ENCODE measurements at places on chromosomes 5 and 9.

DNA sequence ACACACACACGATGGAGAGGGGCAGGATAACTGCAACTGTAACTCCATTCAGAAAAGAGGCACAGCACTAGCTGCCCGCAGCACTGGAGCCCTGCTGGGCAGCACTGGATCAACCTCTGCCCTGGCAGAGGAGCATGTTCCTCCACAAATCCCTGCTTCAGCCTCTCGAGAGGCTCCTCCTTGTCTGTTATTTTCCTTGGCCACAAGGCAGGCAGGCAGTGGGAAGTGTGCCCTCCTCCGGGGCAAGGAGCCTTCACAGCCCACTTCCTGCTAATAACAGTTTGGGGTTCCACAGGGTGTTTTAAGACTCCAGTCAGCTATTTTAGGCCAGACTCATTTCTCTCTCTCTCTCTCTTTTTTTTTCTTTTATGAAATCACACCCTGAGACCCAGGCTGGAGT, 11.8 kb downstream of the FXN start:
- no peak for DNase-seq

GRCh38 chr5:60092671-60093422, 199.3 kb upstream of the PDE4D start:
- no peak for DNase-seq

- DNase-seq, result no peak
Measured at GRCh38 chr5:77662635-77663034, 24.1 kb upstream of the OTP start.

GRCh38 chr5:133952729-133953567, 15.5 kb downstream of the C5orf15 start:
- DNase-seq, result no peak

- no peak for DNase-seq
Measured at GRCh38 chr9:25724424-25724823, 46.2 kb upstream of the TUSC1 start.

DNA sequence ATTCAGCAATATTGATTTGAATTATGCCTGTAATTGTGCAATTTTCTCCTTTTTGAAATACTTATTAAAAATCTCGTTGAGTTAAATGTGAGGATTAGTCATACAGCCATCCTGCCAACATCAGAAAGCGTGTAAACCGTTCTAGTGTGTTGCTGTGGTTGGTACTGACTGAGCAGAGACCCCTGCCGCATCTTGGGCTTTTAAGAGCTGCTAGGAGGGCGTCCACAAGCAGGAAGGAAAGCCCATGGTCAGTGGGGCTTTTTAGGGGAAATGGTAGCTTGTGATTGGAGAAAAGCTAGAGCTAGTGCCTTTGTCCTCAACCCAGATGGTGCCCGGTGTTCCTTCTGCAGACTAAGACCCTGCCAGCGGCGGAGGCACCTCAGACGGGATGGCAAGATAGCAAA, 1.3 kb downstream of the SDHA start:
- DNase-seq, result no peak

GRCh38 chr5:32001284-32001683, 172.8 kb downstream of the GOLPH3 start:
- DNase-seq, result no peak

DNA sequence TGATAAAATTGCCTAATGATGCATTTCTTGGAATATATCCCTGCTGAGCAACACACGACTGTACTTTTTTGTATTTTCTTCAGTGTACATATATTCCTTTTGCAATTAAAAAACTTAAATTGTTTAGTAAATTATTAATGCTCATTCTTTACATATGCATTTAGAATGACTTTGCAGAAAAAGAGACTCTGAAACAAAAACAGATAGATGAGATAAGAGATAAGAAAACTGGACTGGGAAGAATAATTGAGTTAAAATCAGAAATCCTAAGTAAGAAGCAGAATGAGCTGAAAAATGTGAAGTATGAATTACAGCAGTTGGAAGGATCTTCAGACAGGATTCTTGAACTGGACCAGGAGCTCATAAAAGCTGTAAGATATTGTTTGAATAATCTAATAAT, 32.7 kb downstream of the RAD50 start:
- DNase-seq, result no peak

DNA sequence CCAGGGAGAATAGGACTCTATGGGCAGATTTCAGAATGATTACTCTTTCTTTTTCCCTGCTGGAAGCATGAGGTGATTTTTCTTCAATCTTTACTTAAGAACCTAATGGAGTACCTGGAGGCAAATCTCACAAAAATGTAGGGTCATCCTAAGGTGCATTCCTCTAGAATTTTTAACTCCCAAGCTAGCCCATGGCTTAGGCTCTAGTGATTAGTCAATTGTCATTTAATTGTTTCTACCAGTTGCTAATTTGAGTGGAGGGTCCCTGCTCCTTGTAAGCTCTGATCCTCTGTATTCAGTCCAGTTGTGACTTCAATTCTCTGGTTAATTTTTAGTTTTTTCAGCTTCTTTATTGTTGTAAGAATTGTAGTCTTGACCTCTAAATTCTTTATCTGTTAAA, 467.0 kb downstream of the HTR1A start:
- no peak for DNase-seq

GRCh38 chr5:124932791-124933600, 186.6 kb upstream of the ZNF608 start:
- no peak for DNase-seq

- no peak for DNase-seq
Measured at GRCh38 chr9:83965350-83966208, 14.4 kb downstream of the HNRNPK start.

GRCh38 chr5:33091571-33092363, 349.0 kb upstream of the TARS1 start:
- DNase-seq, result no peak

DNA sequence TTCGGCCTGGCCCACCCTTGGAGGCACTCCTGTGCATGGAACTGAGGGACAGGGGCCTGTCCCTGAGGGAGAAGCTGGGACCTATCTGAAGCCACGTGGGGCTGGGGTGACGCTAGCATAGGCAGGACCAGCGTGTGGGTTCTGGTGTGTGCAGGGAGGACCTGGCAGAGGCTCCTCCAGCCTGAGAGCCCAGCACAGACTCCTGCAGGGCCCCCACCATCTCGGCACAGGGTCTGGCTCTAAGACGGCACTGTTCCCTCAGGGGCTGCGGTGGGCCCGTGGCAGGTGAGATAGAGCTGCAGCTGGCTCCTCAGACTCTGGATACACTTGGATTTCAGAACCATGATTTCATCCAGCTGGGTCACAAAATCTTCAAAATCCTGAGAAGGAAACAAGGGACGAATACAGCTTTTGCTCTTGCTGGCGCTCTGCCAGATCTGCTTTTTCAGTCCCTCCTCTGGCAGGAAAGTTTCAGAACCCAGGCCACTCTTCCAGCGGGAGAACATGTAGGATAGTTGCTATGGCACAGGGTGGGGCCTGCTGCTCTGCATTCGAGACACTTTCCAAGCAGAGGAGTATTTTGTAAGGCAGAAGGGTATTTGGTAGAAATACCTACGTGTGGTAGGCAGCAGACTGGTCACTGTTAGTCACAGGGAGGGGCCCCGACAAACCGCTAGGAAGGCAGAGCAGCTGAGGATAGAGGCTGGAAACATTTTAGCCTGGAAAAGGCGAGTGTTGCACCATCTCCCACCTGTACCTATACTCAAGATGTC, 74.7 kb downstream of the KIF24 start:
- DNase-seq, result peak; percentile 93

DNA sequence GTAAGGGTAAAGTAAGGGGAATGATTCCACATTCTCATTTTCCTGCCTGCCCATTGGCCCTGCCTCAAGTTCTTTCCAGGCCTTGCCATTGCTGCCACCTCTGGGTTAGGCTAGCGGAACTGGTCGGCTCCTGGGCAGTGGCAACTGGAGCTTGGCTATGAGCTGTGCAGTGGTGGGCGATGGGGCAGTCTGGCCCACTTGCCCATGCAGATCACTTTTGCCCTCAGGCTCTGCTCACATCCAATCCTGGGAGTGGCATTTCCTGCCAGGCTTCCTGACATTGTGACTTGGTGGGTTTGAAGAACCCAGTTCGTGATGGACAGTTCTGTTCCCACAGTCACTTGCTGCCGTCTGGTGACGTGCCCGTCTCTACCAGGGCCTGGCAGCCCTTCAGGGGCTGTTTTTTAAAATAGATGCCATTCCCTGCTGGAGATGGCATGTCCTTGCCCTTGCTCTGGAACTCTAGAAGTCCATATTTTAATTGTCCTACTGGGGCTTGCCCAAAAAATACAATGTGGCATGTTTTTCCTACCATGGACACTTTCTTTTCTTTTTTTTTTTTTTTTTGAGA, 86.1 kb downstream of the FGF18 start:
- DNase-seq, result no peak

GRCh38 chr5:120405286-120405864, 58.7 kb upstream of the PRR16 start:
- no peak for DNase-seq
